ENCODE measurements at places on chromosomes 4 and X.

- H3K27me3 ChIP-seq, result no peaks in the 10 kb centered on the region
- no peak for DNase-seq
- no peak overlapping the region for H3K4me3 ChIP-seq
- no peaks in the 10 kb centered on the region for H3K4me1 ChIP-seq
Measured at GRCh38 chr4:114396808-114397207, 201.8 kb upstream of the UGT8 start.

GRCh38 chr4:56255820-56256219 lies 131.5 kb downstream of the AASDH start:
- H3K27me3 ChIP-seq, result no peaks in the 10 kb centered on the region
- no peaks in the 10 kb centered on the region for H3K4me1 ChIP-seq
- no peak overlapping the region for H3K4me3 ChIP-seq
- no peaks in the 10 kb centered on the region for H3K36me3 ChIP-seq
- no peak overlapping the region for H3K27ac ChIP-seq

- H3K4me1 ChIP-seq, result no peaks in the 10 kb centered on the region
- H3K4me3 ChIP-seq, result no peak overlapping the region
- H3K36me3 ChIP-seq, result no peaks in the 10 kb centered on the region
- no peak for DNase-seq
Measured at GRCh38 chrX:100883654-100884053, 9.5 kb upstream of the NOX1 start.

DNA sequence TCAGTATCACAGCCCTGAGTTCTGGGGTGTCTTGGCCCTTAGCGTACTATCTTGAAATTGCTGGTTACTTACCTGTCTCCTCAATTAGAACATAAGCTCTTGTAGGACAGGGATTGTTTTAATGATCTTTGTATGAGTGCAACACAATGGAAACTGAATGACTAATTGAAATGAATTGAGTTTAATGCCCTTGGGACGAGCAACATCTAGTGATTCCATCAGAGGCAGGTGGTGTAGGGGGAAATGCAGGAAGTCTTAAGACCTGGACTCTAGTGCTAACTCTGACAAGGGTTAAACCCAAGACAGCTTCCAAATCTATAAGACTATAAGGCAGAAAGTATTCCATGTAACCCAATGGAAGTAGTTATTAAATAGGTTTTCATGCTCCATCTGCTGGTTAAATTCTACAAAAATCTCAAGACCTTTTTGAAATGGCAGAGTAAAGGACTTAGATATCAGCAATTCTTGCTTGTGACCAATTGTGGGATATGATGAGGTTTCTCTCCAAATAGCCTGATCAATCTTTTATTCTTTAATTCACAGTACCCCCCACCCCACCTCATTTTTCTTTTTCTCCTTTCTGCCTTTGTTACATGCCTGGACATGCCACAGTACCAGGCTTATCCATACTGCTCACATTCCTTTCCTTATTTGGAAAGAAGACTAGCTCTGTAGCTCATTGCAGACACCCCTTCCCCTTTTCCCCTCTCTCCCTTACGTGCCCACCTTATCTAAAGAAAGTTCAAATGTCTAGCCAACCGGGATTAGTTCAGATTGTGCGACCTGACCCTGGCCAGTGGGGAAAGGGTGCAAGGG lies 340.8 kb downstream of the PAPSS1 start:
- H3K4me1 ChIP-seq, result no peaks in the 10 kb centered on the region
- H3K36me3 ChIP-seq, result no peaks in the 10 kb centered on the region
- no peaks in the 10 kb centered on the region for H3K27me3 ChIP-seq
- H3K27ac ChIP-seq, result no peak overlapping the region
- no peak for DNase-seq
